ENCODE measurements at places on chromosomes 4 and X.

DNA sequence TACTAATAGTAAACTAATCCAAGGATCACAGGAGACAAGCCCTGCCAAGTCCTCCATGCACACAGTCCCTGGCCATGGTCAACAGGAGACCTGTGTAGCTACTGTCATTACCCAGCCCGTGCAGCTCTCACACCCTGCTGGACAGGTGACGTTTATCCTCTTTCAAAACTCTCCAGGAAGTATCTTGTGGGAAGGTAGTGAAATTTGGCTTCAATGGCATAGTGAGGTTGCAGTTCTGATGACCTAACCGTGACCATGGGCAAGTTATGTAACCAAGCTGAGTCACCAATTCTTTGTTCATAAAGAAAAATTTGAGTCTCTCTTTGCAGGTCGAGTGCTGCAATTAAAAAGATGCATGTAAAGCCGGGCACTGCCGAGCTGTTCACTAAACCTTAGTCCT, 11.3 kb upstream of the SLC2A9 start:
- DNase-seq: no peak

- no peak for DNase-seq
These were observed 1835.8 kb upstream of the TENM3 start for GRCh38 chr4:180407275-180407885.

DNA sequence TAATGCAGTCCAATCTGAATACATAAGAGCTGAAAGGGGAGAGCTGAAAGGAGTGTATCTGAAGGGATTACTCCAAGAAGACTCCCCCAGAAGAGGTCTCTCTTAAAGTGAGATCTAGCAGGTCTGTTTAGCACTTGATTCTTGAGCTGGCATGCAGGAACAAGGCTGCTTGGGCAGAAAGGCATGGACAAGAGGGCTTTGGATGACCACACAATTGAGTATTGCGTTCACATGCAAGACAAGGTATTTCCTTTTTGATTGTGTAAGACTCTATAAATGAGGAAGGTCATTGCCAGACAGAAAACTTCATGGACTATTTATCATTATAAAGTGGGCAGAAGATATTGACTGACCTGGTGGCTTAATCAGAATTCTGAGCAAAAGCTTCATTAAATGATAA, 145.5 kb upstream of the AFF2 start:
- DNase-seq: no peak

- DNase-seq: no peak
These were observed 191.6 kb upstream of the ANKRD50 start for GRCh38 chr4:124903995-124904722.

- no peak for DNase-seq
These were observed 67.4 kb downstream of the GLRB start for GRCh38 chr4:157143369-157143768.

DNA sequence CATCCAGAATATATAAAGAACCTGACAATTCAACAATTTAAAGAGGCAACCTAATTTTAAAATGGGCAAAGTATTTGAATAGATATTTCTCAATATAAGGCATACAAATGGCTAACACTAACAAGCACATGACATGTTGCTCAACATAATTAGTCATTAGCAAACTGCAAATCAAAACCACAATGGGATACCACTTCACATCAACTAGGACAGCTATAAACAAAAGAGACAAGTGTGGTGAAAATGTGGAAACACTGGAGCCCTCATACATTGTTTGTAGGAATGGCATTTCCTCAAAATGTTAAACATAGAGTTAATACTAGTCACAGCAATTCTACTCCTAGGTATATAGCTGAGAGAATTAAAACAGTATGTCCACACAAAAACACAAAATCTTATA, 96.7 kb downstream of the CORIN start:
- no peak for DNase-seq

- DNase-seq: no peak
These were observed 46.8 kb upstream of the ELF2 start for GRCh38 chr4:139223682-139224317.

GRCh38 chrX:148134578-148134977, 153.4 kb downstream of the FMR1NB start:
- DNase-seq: no peak

GRCh38 chrX:72295745-72296144, 10.0 kb downstream of the CITED1 start:
- DNase-seq: no peak

DNA sequence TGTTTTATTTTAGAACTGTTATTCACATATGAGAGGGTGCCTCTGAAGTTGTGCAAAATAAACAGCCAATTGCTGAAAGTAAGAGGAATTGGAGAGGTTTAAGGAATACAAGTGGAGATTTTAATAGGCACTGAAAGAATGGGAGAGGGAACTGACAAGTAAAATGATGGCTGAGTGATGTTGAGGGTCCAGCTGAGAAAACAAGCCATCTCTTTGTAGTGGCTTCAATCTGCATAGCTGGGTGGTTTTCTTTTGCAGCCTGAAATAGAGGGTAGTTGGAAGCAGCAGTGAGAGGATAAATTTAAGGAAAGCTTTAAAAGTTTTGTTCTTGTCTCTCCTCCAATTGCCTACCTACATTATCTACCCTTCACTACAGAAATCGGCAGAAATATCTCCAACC, 106.7 kb upstream of the DGKK start:
- no peak for DNase-seq

- no peak for DNase-seq
These were observed 46.3 kb downstream of the STARD8 start for GRCh38 chrX:68693481-68694434.

- DNase-seq: no peak
These were observed 8.5 kb upstream of the NUDT6 start for GRCh38 chr4:122930862-122931261.

- DNase-seq: no peak
These were observed 25.3 kb upstream of the NAF1 start for GRCh38 chr4:163191999-163192398.

GRCh38 chrX:47619486-47620302, at the start of gene SYN1:
TSS of gene SYN1 (minus strand) at chrX:47619857. CDS start at chrX:47619728, 129 bp downstream.
- DNase-seq: peak; percentile 77

DNA sequence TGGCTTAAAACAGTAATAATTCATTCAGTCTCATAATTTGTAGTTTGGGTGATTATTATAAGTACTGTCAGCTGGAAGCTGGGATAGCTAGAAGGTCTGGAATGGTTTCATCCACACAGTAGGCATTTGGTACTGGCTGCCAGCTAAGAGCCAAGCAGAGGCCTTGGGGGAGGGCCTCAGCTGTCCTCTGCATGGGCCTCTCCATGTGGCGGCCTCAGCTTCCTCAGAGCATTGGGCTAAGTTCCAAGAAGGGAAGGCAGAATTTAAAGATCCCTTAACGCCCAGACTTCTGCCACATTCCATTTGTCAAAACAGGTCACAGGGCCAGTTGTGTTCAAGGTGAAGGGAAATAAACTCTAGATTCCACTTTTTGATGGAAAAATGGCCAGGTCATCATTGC, 93.3 kb downstream of the NEUROG2 start:
- no peak for DNase-seq

GRCh38 chr4:181536811-181537434, 706.3 kb upstream of the TENM3 start:
- no peak for DNase-seq

DNA sequence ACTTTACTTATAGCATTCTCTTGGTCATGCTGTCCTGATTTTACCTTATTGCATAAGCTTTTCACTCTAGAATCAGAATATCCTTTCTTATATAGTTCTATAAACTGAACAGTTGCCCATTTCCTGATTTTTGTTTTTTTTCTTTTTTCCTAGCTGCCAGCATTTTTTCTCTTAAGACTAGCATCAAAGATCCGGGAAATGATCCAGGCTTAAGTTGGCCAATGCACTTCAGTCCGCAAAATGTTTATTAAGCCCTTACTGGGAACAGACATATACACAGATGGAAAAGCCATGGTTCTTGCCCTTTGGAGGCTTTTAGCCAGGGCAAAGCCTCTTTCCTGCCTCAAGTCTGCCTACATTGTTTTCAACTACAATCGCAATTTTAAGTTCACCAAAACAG, 10.1 kb upstream of the BMP2K start:
- no peak for DNase-seq

- no peak for DNase-seq
These were observed 28.3 kb upstream of the TMPRSS11D start for GRCh38 chr4:67912080-67912479.

DNA sequence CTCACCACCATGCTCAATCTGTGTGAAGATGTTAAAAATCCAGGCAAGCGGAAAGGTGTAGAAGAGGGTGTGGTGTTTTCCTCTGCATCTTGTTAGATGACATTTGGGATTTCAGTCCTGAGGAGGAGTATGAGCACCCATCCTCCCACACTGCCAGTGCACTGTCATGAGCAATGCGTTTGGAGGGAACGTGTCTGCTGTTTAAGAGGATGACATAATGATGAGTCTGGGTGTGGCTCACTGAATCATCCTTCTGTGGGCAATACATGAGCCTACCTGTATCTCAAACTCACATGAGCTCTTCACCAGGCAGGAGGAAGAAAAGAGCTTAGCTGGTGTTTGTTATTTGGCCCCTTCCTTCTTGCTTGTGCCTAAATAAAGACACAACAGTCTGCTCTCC, 67.9 kb upstream of the ARX start:
- no peak for DNase-seq

GRCh38 chrX:72003811-72004750, 93.4 kb downstream of the NHSL2 start:
- DNase-seq: no peak

DNA sequence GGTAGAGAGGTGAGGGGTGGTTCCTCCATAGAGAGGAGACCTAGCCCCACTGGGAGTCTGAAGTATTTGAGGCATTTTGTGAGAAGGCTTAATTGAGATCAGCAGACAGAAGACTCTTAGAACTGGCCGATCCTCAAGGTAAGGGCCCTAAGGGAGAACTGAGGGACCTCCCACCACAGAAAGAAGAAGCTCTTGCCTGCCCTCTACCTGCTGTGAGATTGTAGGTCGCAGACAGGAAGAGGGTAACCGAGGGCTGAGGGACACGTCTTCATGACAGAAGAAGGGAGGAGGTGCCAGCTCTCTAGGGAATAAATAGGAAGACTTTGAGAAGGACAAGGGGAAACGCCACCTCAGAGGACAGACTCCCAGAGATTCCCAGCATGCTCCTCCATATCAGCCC, 24.1 kb upstream of the MAGEC1 start:
- DNase-seq: no peak

- DNase-seq: no peak
These were observed 223.5 kb upstream of the FAM241A start for GRCh38 chr4:111921714-111922113.

- no peak for DNase-seq
These were observed 10.8 kb downstream of the ALB start for GRCh38 chr4:73414936-73415271.

DNA sequence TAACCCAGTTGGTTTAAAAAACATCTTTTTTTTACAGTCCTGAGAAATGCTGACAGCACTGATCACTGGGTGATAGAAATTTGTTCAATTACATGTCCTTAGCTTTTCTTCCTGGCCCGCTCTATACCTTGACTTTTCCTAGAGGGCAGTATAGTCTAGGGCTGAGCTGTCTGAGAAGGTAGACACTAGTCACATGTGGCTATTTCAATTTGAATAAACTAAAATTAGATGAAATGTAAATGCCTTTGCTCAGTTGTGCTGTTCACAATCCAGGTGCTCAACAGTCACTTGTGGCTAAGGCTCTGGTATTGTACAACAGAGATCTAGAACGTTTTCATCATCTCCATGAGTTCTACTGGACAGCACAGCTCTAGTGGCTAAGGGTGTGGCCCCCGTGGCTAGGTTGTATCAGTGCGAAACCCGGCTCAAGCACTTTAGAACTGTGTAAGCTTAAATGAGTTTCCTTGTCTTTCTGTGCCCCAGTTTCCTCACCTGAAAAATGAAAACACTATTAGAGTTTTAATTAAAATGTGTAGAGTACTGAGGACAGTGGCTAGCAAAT, 111.6 kb upstream of the WDR17 start:
- no peak for DNase-seq

DNA sequence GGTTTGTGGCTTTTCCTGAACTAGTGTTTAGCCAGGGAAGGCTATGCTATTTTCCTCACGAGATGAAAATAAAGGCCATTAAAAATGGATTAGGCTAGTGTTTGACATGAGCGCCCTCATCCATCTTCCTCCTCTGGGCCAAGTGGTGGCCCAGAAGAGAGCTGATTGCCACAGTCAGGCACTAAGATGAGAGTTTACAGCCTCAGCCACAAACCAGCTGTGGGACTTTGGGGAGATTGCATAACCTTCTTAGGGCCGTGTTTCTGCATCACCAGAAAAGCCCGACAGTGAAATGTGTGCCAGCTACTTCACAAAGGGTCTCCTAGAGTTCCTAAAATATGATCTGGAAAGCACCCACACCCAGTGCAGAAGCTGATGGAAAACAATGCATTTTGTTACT, 42.3 kb upstream of the LNX1 start:
- DNase-seq: no peak

GRCh38 chr4:78734441-78735162, 41.5 kb upstream of the BMP2K start:
- DNase-seq: no peak

- no peak for DNase-seq
These were observed 167.4 kb upstream of the LDB2 start for GRCh38 chr4:17065821-17066220.
